ENCODE measurements at places on chromosomes 16 and 17. TPM values are rescaled to one million over a fixed set of nuclear protein-coding genes. Genes with fewer than 3 reads are reported as not detected.

Gene HYDIN
- 17.9 TPM for total RNA-seq

Gene PITPNC1
- 13.4 TPM for total RNA-seq

Gene DNAI2
- total RNA-seq, result not detected

Gene KRT25
- total RNA-seq, result not detected

Gene SALL1
- 56.6 TPM for total RNA-seq

Gene CLEC19A
- 0.18 TPM for total RNA-seq

Gene C17orf107
- 5.6 TPM for total RNA-seq

Gene ADAMTS18
- 17.3 TPM for total RNA-seq

Gene TPSG1
- total RNA-seq, result not detected

Gene C17orf100
- 1.2 TPM for total RNA-seq

Gene SNAI3
- total RNA-seq, result 8.2 TPM

Gene MYADML2
- total RNA-seq, result 8.3 TPM

Gene PTGES3L
- 5.8 TPM for total RNA-seq

Gene OR4D1
- not detected for total RNA-seq

Gene FSCN2
- 4.1 TPM for total RNA-seq

Gene ABCC6
- total RNA-seq, result 23.2 TPM

Gene GLIS2
- total RNA-seq, result 23.4 TPM

Gene PERCC1
- total RNA-seq, result not detected

Gene HID1
- 13.1 TPM for total RNA-seq

Gene GPR139
- not detected for total RNA-seq

Gene SCN4A
- 17.4 TPM for total RNA-seq

Gene PER1
- 99.8 TPM for total RNA-seq

Gene PRSS8
- 30.2 TPM for total RNA-seq

Gene GNG13
- not detected for total RNA-seq

Gene NUBP1
- 21.0 TPM for total RNA-seq

Gene AP2B1
- total RNA-seq, result 75.4 TPM

Gene EXOC3L1
- total RNA-seq, result 11.6 TPM

Gene CFAP119
- 7.0 TPM for total RNA-seq

Gene TBC1D3D
- total RNA-seq, result 4.0 TPM

Gene PRAC2
- total RNA-seq, result not detected

Gene CLEC18B
- 64.8 TPM for total RNA-seq

Gene FAM20A
- 13.1 TPM for total RNA-seq

Gene ZNF48
- 11.4 TPM for total RNA-seq

Gene EPX
- 1.3 TPM for total RNA-seq

Gene COPRS
- 43.8 TPM for total RNA-seq

Gene TBC1D3C
- total RNA-seq, result not detected
